H9 (cell line): ENCODE measurements at places on chromosomes 12 and 14. TPM values are rescaled to one million over a fixed set of nuclear protein-coding genes. Genes with fewer than 3 reads are reported as not detected.

DNA sequence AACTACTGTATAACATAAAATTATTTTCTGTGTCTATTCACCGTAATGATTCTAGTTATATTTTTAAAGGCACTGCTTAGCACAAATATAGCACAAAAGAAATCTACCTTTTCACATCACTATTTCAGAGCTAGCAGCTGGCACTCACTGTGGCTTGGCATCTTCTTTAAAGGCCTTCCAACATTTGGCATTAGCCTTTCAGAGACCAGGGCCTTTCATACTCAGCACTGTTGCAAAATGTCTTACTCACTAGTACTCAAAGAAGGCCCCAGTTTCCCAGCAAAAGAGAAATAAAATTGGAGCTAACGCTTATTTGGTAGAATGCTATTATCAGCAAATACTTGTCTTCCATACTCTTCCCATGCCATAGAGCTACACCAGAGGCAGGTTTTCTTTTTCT, 238.4 kb downstream of the MED13L start:
- DNase-seq: no peak

The KIF26A gene
- total RNA-seq: 43.0 and 44.2 TPM in 2 replicates

DNA sequence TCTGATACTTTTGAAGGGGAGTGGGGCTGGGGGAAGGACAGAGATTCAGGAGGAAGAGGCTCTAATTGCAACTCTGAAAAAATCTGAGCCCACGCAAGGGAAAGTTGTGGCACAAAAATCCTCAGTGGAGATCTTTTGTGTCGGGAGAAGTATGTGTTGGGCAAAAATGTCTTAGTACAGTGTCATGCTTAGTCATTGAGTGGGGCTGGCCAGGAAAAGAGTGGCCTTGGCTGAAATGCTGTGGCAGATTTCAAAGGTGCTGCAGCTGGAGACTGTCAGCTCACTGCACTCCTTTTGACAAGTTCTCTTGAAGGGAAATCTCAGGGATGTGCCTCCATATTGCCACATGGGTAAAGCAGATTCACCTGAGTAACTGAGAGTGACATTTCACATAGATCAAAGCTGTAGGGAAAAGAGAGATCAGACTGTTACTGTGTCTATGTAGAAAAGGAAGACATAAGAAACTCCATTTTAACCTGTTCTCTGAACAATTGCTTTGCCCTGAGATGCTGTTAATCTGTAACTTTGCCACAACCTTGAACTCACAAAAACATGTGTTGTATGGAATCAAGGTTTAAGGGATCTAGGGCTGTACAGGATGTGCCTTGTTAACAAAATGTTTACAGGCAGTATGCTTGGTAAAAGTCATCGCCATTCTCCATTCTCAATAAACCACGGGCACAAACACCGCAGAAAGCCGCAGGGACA, 36.0 kb upstream of the GLIPR1 start:
- DNase-seq: no peak

The LRRC43 gene
- 0.46 and 0.53 TPM in 2 replicates for total RNA-seq

GRCh38 chr12:2890001-2890387, 697 bp upstream of the TULP3 start:
- DNase-seq: no peak
